ENCODE measurements at places on chromosomes 4 and X.

DNA sequence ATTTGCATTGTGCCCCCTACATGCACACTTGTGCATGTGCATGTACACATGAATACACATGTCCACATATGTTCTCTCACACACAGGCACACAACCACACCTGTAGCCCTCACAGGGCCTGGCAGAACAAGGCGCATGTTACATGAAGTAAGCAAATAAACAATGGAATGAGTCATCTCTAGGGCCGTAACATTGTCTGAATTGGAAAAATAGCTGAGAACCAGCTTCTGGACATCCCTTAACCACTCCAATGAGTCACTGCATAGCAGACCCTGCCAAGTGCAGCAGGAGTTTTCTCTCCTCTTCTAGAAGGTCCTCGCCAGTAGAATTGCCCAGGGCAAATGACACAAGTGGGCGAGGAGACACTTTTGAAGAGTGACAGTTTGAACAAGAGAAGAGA lies 66.1 kb downstream of the MAGEA10 start:
- no peak for DNase-seq

DNA sequence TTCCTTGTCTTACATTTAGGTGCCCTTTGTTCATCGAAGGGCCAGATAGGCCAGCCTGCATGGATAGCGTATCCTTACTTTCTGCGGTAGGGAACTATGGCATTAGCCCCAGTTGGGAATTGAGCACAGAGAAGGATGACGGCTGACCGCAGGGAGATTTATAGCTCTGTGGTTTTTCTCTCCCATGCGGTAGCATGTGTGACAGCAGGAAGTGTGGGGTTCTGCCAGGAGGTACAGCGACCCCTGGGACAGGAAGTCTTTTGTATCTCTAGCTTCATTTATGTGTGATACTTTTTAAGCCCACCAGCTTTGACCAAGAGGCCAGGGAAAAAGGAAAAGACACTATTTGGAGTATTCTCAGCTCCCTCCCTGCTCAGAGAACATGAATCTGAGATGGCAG lies 33.1 kb downstream of the GAB3 start:
- no peak for DNase-seq

GRCh38 chr4:138452826-138453225 lies 210.7 kb upstream of the SLC7A11 start:
- no peak for DNase-seq

DNA sequence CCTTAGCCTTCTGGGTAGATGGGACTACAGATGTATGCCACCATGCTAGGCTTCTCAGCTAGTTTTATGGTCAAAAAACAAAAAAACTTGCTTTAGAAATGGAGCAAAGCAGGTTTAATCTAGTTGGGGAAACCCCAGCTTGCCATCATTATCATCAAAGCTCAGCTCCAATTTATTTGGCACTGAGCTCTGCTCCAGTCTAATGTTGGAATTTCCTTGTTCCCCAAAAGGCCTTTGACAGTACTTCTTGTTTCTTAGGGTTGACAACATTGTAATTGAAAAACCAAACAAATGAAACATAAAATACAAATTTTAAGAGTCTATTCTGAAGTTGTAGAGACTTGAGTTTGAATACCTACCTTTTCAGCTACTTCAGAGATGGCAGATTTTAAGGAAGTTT lies 48.0 kb downstream of the MRPL1 start:
- no peak for DNase-seq

GRCh38 chr4:110059556-110060191 lies 138.7 kb downstream of the ELOVL6 start:
- DNase-seq, result no peak

GRCh38 chrX:110032534-110033147 lies 29.7 kb downstream of the TMEM164 start:
- peak; percentile 23 for DNase-seq
